ENCODE measurements at places on chromosomes 7 and 10. TPM values are rescaled to one million over a fixed set of nuclear protein-coding genes. Genes with fewer than 3 reads are reported as not detected.

DNA sequence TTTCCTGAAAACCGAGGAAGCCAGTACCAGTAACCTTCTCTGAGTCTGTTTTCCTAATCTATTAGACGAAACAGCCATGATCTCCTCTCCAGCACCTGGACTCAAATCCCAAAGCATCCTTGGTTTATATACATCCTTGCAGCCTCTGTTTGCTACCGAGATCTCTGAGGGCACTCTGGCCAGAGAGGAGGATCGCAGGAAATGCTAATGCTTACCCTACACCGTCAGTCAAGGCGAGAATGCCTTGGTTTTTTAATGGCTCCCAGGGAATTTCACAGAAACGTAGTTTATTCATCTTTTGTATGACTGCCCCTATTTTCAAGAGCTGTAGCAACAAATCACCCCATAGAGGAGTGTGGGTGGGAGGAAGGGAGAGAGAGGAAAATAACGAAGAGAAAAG, 91.5 kb upstream of the CALN1 start:
- no peak for DNase-seq

GRCh38 chr10:5816170-5816569, 2.9 kb upstream of the GDI2 start:
- no peak for DNase-seq

GRCh38 chr7:7962851-7963250, 5.7 kb upstream of the GLCCI1 start:
- no peak for DNase-seq

- no peak for DNase-seq
These were observed 25.1 kb upstream of the ADGRA1 start for GRCh38 chr10:133062635-133063034.

DNA sequence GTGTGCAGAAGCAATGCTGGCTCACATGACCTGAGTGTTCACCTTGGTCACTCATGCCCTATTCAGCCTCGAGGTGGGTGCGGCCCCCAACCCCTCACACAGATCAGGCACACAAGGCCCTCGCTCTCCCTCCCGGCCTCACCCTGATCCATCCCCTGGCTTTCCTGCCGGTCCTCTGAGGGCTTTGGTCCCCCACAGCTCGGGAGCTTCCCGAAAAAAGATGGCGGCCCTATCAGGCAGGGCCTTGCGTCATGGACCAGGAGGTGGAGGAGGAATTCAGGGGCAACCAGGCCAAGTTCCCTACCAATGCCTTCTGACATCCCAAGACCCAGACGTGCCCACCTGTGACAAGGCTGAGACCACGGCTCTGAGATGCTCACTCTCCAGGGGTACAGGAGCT, 43.7 kb upstream of the DNAAF5 start:
- DNase-seq: no peak

DNA sequence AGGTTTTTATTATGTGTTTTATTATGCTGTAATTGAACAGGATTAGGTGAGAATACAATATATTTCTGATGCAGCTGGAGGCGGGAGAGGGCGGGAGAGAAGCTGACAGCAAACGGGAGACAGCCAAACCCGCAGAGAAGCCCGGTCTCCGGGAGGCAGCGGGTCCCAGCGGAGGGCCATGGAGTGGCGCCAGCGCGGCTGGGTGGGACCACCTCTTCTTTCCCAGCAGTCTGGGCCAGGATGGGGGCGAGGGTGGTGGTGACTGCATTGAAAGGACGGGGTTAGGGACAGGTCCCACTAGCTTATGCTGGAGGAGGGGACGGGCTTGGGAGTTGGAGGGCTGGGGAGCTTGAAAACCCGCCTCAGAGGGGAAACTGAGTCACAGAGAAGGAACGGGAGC, 14.5 kb upstream of the KAZALD1 start:
- no peak for DNase-seq

- no peak for DNase-seq
These were observed 1.3 kb upstream of the CALCR start for GRCh38 chr7:93575555-93576399.

DNA sequence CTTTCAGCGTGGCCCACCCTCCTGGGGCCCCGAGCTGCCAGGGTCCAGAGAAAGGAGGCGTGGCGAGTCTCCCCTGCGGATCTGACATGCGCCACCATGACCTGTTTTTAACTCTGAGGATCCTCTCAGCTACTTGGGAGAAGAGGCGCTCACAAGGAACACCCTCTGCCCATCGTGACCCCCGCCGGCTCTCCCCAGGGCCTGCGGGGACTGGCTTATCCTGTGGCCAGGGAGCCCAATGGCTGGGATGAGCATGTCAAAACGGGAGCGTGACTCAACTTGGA, 93.7 kb downstream of the EBF3 start:
- DNase-seq: no peak

GRCh38 chr10:130804281-130804680, 507.2 kb downstream of the TCERG1L start:
- no peak for DNase-seq

DNA sequence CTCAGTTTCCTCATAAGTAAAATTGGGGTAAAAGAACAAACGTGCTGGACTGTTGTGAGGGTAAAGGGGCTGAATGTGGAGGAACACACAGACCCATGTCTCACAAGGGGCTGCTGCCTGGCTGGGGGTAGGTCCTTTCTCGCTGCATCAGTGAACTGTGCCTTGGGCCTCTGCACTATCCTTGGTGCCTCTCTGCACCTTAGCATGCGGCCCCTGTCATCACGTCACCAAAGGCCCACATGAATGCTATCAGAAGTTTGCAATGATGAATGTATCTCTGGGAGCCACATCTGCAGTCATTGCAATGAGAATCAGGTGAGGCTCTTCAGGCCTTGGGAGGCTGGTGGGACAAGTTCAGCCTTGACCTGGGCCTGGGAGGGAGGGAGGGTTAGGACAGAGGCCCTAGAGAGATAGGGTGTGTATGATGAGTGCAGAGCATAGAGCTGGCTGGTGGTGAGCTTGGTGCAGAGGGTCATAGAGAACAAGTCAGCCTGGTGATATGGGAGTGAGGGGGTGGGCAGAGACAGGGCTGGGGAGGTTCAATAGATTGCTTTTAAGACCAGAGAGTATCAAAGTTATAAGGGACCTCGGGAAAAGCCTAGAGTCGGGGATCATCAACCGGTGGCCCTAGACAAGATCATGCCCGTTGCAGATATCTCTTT, 308.4 kb downstream of the RPS24 start:
- no peak for DNase-seq

ZNF138 gene
- 7.2 TPM for total RNA-seq

DNA sequence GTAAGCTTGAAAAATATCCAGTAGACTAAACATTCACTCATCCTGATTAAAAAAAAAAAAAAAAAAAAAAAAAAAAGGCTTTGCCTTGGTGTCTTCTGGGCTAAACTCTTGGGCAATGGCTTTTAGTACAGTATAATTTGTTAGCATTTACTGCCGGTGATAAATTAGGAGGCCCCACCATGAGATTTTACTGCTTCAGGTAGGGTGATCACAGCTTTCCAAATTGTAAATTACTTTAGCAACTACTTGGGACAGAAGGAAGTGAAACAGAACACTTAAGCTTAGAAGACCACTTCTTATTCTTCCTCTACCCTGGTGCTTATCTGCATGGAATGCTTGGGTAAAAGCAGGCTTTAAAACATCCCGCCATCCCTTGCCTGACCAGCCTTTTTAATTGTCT, 152.1 kb downstream of the HIBADH start:
- DNase-seq: no peak

HTR5A gene
- total RNA-seq: not detected

GRCh38 chr7:46152696-46153095, 231.6 kb upstream of the IGFBP3 start:
- no peak for DNase-seq

- no peak for DNase-seq
These were observed 343.1 kb downstream of the PHTF2 start for GRCh38 chr7:78141522-78142281.

DNA sequence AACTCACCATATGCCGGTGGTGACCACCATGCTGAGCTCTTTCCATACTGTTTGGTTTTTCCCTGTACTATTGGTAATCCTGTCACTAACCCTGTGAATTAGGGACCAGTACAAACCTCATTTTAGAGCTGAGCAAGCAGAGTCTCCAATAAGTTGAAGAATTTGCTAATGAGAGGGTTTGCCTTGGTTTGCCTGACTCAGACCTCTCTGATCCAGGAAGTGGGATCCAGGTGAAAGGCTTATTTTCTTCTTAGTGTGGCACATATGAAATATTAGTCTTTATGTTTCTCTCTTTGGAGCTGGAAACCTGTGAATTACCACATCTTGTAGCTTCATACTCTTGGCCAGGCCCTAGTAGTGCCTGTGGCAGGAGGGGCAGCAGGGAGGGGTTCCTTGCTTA, 114.1 kb upstream of the IGFBP3 start:
- no peak for DNase-seq

- no peak for DNase-seq
These were observed 38.5 kb downstream of the ERCC6 start for GRCh38 chr10:49500412-49500811.

- DNase-seq: no peak
These were observed 36.0 kb downstream of the BRI3 start for GRCh38 chr7:98317366-98318040.

AOAH gene
- 1.7 TPM for total RNA-seq

DNA sequence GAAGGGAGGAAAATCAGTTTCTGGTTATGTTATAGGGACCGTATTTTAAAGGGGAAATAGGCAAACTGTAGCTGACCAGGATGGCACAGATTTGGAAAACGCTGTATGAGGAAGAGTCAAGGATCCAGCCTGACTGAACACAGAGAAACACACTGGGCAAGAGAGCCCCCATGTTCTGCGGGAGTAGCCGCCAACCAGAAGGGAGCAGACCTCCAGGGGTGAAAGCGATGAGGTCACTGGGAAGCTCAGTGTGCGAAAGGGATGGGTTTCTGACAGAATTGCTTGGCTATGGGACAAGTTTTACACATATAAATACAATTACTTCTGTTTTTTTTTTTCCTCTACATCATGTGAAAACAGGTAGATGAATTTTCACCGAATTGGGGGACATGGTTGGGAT, 291.6 kb upstream of the PODXL start:
- no peak for DNase-seq

CRPPA gene
- total RNA-seq: 0.26 TPM

DNA sequence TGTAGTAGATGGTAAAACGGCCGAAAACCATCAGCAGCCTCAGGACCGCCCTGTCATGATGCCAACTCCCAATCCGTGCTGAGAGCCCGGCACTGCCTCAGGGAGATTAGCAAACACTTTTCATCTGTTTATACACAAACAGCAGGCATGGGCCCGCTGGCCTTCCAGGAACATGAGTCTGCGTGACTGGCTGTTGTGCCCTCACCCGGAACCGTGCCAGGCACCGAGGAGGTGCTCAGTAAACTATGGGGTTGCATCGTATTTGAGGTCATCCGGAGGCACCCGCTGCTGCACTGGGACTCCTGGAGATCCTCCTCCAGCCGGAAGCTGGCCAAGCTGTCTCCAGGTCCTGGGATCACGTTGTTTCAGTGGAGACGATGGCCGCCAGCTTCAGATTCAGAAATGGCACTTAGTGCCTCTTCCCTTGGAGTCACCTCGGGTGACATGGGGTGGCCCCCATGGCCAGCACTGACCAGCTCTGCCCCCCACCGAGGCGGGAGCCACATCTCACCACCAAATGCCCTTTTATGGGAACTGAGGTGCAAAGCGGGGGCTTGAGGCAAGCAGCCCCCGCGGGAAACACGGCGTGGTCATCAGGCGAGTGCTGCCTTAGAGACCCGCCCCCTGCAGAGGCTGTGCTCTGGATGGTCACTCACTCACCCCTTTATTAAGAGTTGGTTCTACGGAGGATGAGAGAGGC, 585.9 kb downstream of the PTPRN2 start:
- DNase-seq: no peak

DNA sequence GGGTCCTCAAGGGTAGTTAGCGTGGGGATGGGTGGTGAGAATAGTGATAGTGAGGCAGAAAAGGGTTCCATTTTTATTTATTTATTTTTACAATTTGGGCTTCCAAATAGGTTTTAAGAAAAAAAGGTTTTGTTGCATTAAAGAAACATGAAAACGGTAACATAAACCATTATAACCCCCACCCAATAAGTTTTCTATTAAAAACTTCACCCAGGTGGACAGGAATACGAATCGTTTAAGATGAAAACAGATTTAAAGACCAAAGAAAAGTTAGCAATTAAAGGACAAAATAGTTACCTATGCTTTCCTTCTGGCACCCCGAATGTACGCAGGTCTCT, 78.7 kb downstream of the ZFAND4 start:
- DNase-seq: no peak

- no peak for DNase-seq
These were observed 228.8 kb downstream of the BMPER start for GRCh38 chr7:34133983-34134782.

DNA sequence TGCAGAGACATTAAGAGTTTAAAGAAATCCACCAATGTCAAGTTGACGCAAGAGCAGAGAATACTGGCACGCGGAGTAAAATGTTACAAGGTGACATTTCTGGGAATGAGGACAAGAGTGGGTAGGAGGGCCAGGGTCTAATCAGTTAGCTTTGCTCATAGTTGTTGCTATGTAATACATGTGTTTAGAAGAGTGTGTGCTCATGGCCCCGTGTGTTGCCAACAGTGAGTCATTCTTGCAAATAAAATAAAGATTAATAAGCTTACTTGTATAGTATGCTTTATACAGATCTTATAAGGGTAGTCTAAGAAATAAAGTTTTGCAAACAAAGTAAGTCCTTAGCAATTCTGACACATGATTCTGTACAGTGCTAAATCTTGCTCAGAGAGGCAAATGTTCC, 64.5 kb downstream of the DNMBP start:
- DNase-seq: no peak

PURB gene
- 27.7 TPM for total RNA-seq

DNA sequence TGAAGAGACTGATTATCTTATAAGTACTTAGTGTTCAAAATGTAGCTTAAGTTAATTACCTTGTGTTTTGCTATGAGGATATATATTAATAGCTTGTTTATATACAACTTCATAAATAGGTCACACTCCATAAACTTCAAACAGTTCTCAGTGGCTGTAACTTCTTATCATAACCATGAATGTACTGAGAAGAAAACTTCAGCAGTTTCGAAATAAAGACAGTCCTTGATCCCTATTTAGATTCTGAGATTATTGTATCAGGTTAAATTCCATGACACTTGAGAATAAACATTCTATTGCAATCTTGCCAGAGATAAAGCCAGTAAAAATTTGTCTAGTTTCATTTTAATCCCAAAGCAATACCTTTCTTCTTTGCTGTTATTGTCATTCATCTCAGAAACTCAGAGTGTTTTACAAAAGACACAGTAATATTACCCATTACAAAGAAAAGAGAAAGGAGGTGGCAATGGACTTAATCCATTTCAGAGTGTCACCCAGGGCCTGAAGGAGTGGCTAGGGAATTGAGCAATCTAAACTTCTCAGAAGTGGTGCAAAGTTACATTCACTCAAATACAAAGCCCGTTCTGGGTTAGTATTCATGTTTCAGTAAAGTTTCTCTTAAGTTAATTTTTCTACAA, 403.6 kb downstream of the SEMA3D start:
- DNase-seq: no peak

MMD2 gene
- not detected for total RNA-seq

CLCN1 gene
- under 0.01 TPM for total RNA-seq

GRCh38 chr10:78811174-78811573, 257.6 kb upstream of the ZMIZ1 start:
- no peak for DNase-seq

DNA sequence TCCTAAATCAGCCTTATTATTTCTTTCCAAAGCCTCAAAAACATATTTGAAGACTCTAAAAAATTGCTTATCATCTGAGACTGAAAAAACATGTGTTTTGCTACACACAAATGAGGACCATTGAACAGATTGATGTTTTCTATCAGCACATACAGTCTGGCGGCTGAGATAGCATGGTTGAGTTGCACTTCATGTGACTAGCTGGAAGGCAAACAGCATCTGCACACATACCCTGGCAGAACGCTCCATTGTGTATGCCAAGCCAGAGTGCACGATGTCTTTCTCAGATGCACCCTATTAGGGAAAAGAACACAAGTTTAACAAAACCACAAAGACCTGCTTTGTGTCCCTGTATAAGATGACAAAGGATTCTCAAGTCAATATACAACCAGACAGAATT, 33.0 kb downstream of the FAM25A start:
- no peak for DNase-seq
